ENCODE measurements at places on chromosomes 12 and 14.
A peak's percentile ranks its signal among the peaks of the same experiment; 100 is the strongest.

DNA sequence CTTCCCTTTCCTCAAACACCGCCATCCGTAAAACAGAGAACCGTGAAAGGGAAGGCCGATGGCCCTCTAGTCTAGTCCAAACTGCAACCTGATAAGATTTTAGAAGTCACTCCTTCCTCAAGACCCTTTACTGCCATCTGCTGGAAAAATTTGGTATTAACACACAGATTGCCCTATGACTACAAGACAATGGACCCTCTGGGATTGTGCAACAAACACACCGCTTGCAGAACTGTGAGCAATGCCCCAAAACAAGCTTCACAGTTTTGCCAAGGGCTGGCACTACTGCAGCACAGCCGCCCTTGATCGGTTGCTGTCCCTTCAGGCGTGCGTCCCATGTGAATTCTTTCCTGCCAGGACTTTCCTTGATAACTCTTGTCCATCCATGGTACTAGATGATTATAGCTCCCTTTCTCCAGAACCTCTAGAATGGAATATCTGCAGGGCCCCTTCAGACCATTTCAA lies 23.1 kb downstream of the LLPH start:
- DNase-seq = peak; percentile 49

- no peak for DNase-seq
These were observed 534 bp downstream of the PPP2R3C start for GRCh38 chr14:35121026-35121886.

GRCh38 chr14:53570411-53571387 lies 385.9 kb downstream of the BMP4 start:
- no peak for DNase-seq

- DNase-seq = no peak
These were observed 3.4 kb downstream of the ACTN1 start for GRCh38 chr14:68975667-68976066.

DNA sequence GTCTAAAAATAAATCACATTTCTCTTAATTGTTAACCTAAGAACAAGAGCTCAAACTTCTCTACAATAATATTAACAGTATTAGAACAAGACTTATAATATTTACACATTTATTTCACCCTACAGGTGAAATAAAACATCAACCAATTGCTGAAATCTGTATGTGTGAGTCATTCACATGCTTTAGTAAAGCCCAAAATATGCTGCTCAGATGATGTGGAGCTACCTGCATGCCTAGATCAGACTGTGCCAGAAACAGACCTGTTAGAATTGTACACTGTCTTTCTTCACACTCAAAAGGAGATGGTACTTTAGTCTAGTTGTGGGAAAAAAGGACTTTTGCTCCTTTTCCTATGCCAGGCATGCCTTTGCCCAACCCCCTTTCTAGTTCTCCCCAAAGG lies 54.7 kb downstream of the RPS6KA5 start:
- no peak for DNase-seq

DNA sequence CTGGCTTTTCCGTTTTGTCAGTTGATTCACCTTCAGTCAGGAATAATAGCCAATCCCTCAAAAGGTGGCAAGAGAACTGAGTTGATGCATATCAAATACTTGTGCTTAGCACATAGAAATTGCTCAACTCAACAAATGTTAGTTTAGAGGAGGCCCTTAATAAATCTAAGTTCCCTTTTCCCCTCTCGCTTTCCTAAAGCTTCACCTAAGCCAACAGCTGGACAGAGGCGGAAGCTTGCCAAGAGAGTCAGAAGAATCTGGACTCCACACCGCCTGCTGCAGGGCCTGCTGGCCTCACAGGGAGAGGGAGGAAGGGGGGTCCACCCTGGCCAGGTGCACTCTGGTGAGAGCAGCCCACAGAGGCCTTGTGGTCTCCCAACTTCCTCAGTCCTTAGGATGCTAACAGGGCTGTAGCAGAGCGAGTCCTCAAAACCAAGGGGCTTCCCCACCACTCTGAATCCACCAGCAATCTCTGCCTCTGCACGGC lies 213.1 kb downstream of the CHST11 start:
- no peak for DNase-seq

DNA sequence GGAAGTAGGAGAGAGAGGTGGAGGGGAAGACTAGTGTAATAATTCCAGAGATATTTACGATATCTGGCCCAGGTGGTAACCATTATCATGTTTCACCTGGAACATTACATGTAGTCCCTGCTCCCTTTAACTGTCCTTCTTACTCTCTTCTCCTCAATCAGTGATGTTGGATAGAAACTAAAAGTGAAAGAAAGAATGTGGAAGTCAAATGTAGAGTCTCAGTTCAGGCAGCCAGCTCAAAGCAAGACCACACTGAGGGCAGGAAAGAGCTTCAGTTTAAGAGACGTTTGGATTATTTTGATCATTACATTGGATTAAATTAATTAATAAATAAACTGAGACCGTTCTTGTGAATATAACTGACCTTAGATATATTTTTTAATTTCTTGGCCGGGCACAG lies 594.4 kb downstream of the FLRT2 start:
- DNase-seq = no peak

- DNase-seq = no peak
These were observed 27.9 kb upstream of the FBXO21 start for GRCh38 chr12:117218149-117218548.

DNA sequence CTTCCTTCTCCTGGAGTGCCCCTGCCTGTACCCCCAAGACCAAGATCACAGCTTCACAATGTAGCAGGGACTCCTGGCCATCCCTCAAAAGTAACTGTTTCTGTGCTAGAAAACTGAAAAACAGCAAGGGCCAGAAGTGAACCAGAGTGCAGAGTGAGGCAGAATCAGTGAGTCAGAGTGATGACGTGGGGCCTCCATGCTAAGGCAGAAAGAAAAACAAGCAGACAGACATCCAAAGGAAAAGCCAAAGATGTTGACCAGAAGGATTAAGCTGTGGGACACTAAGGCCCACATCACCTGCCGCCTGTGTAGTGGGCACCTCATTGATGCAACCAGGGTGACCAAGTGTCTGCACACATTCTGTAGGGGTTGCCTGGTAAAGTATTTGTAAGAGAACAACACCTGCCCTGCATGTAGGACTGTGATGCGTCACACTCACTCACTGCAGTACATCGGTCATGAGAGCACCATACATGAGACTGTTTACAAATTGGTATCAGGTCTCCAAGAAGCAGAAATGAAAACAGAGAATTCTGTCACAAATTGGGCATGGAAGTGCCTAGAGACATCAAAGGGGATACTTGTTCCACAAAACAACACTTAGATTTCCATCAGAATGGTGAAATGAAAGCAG lies 51.2 kb downstream of the ARMH4 start:
- DNase-seq = no peak

- no peak for DNase-seq
These were observed 84.8 kb upstream of the NUDT4 start for GRCh38 chr12:93292731-93293566.

- no peak for DNase-seq
These were observed 255.2 kb upstream of the DDHD1 start for GRCh38 chr14:53408175-53408879.

DNA sequence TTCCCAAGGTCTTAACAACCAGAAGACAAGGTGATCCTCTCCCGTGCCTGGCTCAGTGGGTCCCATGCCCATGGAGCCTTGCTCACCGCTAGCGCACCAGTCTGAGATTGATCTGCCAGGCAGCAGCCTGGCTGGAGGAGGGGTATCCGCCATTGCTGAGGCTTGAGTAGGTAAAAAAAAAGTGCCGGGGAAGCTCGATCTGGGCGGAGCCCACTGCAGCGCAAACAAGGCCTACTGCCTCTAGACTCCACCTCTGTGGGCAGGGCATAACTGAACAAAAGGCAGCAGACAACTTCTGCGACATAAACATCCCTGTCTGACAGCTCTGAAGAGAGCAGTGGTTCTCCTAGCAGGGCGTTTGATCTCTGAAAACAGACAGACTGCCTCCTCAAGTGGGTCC lies 104.0 kb downstream of the C14orf39 start:
- DNase-seq = no peak

DNA sequence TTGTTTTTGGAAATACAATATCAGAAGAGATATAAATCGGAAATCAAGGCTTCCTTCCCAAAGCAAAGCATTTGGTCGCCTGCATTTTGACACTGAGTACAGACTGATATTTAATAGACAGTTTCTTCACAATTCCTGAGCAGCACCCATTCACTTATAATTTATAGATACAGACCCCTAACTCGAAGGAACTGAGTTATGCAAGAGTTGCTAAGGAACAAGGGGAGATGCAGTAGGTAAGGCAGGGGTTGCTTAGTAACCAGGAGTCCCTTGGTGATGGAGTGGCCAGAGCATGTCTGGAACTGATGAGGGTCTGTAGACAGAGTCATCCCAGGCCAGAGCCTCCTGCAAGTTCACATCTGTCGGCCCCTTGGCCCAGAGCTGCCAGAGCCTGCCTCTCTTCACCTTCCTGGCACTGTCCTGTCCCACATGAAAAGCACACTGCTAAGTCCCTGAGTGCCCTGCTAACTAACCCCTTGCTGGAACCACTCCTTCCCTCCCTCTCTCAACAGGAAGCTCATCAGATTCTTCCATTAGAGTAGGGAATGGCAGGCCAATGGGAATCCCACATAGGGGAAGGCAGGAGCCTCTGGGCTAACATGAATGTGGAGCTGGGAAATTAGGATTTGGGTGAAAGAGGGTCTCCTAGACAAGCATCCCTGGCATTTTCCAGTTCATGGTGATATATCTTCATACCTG lies 3.6 kb upstream of the DHRS2 start:
- no peak for DNase-seq

- no peak for DNase-seq
These were observed 1.6 kb downstream of the TRAFD1 start for GRCh38 chr12:112126911-112127310.

DNA sequence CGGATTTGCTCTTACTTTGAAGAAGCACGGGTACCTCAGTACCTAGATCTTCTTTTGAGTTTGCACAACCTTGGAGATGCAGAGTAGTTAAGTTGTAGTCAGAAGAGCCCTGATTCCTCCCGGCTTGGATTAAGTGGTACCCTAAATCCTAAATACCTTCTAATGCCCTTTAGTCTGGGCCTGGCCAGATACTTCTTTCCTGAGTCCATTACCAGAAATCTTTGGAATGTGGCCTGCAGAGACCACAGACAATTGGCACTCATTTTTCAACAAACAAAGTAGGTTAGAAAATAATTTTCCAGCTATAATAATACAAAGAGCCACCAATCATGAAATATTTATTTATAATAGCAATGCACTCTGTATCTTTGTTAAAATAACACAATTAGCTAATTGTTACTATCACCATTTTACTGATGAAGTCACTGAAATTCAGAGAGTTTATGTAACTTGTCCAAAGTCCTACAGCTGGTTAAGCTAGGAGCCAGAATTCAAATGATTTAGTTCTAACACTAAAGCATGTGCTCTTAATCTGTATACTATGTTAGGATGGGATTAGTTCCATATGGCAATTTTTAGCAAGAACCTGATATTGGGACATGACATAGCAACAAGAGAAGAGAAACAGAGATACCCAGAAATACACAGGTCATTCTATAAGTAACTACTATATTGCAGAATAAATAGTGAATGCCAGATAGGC lies 132.1 kb upstream of the PDZRN4 start:
- DNase-seq = no peak

GRCh38 chr12:113766131-113766878 lies 199.8 kb downstream of the RBM19 start:
- no peak for DNase-seq

- DNase-seq = no peak
These were observed 101.5 kb downstream of the GPR135 start for GRCh38 chr14:59363531-59364226.

- no peak for DNase-seq
These were observed 146.0 kb upstream of the PLEKHG7 start for GRCh38 chr12:92556637-92557421.

All from posterior cingulate gyrus (tissue), 11 donors.